ENCODE measurements at places on chromosomes 7 and 10.

DNA sequence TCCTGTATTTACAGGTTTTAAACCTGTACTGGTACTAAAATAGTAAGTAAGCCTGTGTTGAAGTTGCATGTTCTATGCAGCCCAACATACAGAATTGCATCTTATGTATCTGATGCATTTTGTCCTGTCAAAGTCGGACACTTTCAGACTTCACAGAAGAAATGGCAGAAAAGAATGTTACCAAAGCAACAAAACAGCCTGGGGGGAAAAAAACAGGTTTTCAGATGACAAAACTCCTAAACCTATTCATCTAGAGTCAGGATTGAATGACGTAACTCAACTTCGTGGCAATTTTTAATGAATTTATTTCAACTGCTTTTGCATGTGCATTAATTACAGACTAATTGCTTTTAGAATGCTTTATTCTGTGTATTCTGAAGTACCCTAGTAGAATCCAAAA, 28.4 kb downstream of the CYTH3 start:
- no peak for DNase-seq

- DNase-seq = no peak
Measured at GRCh38 chr10:76051007-76051936, 619.8 kb downstream of the LRMDA start.

DNA sequence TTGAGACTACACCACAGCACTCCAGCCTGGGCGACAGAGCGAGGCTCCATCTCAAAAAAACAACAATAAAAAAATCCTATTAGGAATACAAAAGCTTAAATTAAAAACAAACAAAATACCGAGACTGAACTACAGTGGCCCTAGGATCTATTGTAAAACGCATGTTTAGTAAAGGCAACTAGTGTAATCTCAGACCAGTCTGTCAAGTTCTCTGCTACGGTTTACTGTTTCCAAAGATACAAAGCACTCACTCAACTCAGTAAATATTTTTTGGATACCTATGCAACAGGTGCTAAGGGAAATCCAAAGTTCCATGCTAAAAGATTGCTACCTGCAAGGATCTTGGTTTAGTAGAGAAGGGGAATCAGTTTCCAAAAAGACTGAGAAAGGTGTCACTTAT, 3.4 kb upstream of the MIOS start:
- DNase-seq = no peak

GRCh38 chr10:130802301-130802700, 509.2 kb downstream of the TCERG1L start:
- DNase-seq = no peak

Data from osteocyte (in vitro differentiated cells).